NCI-H2081 treated with DMSO at 0.1 percent for 48 hours (cell line): ENCODE measurements at places on chromosomes 12 and 14.

DNA sequence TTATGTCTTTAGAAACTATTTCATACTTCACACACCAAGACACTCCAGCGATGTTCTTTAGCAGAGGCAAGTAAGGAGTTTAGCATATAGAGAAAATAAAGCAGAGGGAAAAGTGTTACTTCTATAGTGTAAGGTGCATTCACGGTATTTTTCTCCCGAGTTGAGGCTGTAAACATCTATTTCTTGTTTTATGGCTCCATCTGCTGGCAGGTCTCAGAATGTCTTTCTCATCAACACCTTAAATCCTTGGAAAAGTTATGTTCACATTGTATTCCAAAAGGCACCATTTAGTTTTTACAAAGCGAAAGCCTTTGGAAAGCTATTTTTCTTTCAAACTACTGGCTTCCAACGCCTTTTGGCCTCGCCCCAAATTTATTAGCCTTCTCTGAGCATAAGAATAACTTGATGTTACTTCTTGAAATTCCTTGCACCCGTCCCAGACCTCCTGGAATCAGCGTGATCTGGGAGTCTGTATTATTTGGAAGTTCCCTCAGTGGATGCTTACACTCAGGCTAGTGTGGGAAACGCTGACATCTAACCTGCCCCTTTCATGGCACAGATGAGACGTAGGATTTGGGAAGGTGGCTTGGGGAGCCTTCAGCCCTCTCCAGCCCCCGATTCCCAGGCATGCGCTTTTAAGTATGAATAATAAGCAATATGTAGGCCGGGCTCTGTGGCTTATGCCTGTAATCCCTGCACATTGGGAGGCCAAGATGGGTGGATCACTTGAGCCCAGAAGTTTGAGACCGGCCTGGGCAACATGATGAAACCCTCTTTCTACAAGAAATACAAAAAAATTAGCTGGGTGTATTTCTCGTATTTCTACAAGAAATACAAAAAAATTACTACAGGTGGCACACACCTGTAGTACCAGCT is 1.9 kb upstream of the PIWIL1 start:
- DNase-seq = peak; percentile 8

DNA sequence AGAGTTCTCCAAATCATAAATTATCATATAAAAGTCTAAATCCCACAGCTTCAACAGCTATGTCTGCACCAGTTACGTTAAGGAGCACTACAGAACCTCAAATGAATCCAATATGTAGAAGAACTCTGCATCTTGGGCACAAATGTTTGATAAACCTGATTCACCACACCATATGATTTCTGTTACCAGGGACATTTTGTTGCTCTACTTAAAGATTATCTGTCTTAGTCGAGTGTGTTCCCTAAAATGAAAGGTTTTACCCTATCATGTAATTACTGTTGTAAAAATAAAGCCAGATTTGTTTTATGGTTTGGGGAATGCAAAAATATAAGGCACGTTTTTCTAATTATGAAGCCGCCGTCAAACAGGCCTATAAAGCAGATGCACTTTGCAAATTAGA is 363.1 kb downstream of the EGLN3 start:
- DNase-seq = no peak

- no peak for DNase-seq
These were observed 154.6 kb upstream of the GRIN2B start for GRCh38 chr12:14135996-14136395.

DNA sequence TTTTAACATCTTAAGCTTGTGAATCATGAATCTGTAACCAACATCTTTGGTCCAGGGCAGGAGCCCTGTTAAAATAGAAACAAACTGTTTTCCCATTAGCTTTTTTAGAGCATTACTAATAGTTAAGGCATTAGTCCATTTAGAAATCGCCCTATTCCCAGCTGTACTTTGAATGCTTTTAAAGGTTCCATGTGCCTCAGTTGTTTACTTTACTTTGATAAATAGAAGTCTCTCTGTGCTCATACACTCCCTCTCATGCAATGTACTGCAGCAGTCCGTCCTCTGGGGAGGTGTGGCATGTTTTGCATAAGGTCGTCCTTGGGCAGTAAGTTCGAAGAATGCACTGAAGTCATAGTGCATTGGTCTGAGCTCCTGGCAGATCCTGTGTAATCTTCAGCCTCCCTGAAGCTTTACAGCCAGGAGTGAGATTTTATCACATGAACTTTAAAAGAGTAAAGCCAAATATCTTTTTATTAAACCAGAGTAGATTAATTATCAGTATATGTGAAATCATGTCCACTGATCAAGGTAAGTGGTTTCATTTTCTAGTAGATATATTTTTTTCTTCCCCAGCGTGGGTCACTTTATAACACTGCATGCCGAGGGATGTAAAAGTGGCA is 134.7 kb downstream of the FGD4 start:
- DNase-seq = no peak

- DNase-seq = no peak
These were observed 152.9 kb downstream of the EPS8 start for GRCh38 chr12:15636060-15636890.

DNA sequence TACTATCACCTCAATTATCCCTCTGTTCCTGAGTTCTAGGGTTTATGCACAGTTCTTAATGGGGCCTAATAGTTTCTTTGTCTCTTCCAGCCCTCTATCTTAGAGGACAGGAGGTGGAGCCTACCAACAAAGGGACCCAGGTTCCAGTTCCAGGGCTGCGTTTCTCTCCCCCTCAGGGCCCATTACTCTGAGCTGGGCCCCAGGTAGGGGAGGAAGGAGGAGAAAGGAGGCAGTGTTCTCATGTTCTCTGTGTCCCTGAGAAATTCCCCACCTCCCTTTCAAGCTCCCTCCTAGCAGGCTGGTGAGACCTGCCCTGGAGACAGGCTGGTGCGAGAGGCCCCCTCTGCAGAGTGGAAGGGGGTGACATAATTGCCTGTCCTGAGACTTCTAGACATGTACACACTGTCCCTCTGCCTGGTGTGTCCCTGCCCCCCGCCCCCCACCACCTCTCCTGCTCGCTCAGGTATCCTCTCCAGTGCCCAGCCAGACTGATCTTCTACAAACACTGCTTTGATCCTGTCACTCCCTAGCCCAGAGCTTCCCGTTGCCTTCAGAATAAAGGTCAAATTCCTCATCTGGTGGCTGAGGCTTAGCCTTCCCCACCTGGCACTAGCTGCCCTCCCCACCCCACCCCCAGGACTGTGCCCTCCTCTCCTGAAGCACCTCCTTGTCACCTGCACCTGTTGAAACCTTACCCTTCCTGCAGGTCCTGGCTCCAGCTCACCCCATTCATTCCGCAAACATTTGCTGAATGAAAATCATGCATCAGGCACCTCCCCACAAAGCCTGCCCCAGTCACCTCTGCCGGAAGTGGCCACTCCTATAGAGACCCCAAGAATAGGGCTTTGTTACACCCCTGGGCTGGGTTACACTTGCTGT is 21.1 kb upstream of the KRT8 start:
- no peak for DNase-seq

DNA sequence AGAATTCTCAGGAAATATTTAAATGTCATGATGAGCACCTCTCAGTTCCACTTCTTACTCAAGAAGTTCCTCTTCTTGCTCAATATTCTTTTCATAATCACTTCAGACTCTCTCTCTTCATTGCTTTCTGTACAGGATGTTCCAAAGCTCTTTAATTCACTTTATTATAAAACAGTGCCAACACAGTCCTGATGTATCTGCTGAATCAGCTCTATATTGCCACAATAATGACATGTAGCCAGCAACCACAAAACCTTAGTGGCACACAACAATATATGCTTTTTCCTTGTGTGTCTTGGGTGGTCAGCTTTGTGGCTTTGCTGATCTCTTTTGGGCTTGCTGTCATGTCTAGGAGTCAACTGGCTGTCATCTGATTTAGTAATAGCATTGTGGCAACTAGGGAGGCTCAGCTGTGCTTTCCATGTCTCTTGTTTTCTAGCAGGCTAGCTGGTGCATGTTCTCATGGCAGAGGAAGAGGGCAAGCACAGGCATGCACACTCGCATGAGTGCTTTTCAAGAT is 52.8 kb upstream of the SLC2A13 start:
- no peak for DNase-seq

GRCh38 chr12:100608776-100609175 is 35.3 kb downstream of the GAS2L3 start:
- DNase-seq = no peak

- no peak for DNase-seq
These were observed 106.7 kb downstream of the AEBP2 start for GRCh38 chr12:19546027-19546426.

- peak; percentile 65 for DNase-seq
These were observed 12.6 kb downstream of the NOPCHAP1 start for GRCh38 chr12:104998423-104999346.

GRCh38 chr12:93729934-93730333 is 52.8 kb downstream of the CRADD start:
- DNase-seq = no peak

DNA sequence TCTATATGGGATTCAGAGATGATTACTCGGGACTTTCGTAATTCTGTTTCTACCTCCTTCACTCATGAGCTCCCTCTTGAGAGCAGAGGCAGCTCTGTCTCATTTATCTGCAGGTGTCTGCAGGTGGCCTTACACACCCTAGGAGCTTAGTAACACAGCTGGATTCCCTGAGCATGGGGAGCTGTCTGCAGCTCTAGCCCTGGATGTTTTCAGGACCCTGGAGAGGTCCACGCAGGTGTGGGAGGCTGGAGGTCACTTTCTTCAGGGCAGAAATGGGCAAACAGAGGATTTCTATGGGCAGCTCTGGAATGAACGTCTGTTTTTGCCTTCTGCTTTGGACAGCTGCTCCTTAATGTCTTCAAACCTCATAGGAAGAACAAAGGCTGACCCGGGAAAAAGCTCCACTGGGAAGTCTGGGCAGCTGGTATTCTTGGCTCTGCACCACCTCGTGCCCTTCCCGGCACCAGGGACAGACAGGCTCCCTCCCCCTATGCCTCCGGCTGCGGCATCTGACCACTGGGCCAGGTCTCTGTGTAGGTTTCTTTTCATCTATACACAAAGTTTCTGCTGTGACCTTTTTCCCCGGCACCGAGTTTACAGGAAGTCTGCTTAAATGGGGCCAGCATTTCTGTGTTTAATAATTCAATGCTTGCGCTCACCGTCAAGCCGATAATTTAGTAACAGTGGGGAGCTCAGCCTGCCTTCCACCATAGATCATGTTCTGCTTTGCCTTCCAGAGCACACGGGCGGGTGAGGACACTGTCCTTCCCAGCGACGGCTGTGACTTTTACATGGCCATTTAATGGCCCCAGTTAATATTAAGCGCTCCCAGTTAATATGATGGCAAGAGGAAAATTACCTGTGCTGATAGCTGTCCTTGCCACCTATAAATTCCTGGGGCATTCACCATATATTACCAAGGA is 320.2 kb upstream of the SFSWAP start:
- no peak for DNase-seq

DNA sequence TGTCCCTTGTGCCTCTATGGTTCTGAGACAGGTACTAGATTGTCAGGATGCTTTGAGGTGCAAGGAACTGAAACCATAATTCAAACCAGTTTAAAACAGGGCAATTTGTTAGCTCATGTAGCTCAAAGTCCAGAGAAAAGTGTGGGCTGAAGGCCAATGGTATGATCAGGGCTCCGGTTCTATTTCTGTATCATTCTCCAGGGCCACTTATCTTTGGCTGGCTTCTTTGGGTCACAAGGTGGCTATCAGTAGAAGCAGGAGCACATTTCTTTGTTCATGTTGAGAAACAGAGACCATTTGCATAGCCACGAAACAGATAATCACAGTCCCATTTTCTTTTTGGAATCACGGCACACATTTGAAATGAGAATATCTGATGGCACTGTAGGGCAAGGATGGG is 294.9 kb downstream of the ETNK1 start:
- no peak for DNase-seq

DNA sequence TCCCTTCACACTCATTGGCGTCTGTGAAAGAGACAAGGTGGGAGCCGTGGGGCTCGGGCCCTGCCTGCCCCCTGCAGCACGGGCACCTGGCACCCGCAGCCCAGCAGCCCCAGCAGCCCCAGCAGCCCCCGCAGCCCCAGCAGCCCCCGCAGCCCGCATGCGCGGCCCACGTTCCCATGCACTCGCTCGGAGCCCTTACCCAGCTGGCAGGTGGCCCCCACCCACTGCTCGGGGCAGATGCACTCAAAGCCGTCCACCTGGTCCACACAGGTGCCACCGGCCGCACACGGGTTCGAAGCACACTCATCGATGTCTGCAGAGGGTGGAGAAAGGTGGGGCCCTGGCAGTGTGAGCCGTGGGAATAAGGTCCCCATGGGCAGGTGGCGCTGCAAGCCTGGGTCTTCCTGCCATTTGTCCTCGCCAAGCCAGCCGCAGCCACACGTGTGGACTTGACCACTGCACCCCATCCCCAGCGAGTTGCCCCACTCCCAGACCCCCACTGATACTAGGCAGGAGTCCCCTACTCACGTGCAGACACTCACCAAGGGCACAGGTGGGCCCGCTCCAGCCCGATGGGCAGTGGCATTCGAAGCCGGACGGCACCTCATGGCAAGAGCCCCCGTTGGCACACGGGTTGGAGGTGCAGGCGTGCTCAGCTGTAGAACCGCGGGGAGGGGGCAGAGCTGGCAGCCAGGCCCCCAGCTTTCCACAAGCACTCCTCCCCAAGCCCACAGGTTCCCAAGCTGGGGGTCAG is 17.3 kb downstream of the JAG2 start:
- DNase-seq = no peak

DNA sequence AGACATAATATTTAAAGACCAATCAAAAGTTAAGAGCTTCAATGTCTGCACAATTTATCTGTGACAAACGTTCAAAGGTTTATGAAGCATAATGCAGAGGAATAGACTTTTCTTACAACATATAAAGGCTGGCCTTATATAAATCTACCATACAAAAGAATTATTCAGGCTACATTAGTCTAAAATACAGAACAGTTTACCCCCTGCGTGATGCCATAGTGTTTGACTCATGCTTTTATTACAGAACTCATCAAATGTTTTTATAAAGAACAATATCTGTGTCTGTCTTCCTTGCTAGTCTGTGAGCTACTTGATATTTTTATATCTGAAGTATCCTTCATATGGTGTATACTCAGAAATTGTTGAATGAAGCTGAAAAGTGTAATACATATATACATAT is 1084.5 kb upstream of the FLRT2 start:
- no peak for DNase-seq

DNA sequence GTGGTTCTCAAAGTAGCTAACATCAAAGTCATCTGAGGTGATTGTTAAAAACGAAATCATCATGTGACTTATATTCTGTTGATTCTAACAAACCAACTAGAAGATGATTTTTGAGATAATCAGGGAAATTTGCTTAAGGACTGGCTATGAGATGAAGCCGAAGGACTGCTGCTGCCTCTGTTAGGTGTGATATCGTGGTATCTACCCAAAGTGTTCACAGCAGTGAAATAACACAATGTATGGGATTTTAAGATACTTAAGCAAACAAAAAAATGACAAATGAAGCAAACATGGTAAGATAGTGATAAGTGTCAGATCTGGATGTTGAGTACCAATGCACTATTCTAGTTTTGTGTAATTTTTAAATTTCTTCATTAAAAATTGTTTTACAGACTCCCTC is 59.1 kb downstream of the GXYLT1 start:
- DNase-seq = no peak

DNA sequence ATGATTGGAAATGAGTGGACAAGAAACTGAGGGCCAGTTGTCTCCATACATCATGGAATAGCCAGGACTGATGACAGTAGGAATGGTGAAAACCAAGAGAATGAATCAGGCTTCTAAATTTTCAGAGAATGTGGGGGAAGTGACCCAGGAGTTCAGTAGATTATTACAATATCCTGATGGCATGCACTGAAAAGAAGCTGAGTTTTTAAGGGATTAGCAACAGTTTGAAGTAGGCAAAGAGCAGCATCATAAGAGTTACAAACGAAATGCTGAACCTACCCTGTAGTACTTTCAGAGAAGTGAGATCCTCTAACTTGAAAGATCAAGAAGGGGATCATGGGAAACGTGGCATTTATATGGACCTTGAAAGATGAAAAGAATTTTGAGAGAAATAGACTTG is 13.2 kb downstream of the SLC2A14 start:
- no peak for DNase-seq
